Kidney epithelial cell (primary cell): ENCODE measurements at places on chromosomes 2 and 18. TPM values are rescaled to one million over a fixed set of nuclear protein-coding genes. Genes with fewer than 3 reads are reported as not detected.

The AKAIN1 gene
- not detected in 2 replicates for total RNA-seq

The CFC1 gene
- total RNA-seq, result not detected in 2 replicates

The RAB17 gene
- 10.7 and 12.1 TPM in 2 replicates for total RNA-seq

The AQP12B gene
- total RNA-seq, result not detected in 2 replicates

The KIAA2012 gene
- total RNA-seq, result not detected in 2 replicates

The CNGA3 gene
- 0.21 TPM in 1 of 2 replicates, not detected in the other for total RNA-seq

The KRTCAP3 gene
- 8.1 and 10.0 TPM in 2 replicates for total RNA-seq

The CSRNP3 gene
- total RNA-seq, result 1.6 and 3.6 TPM in 2 replicates

The RESP18 gene
- total RNA-seq, result not detected in 2 replicates

The CPO gene
- total RNA-seq, result not detected in 2 replicates

The AOX1 gene
- total RNA-seq, result 0.68 and 0.88 TPM in 2 replicates

The LAMA1 gene
- total RNA-seq, result 29.5 and 36.6 TPM in 2 replicates

The ACMSD gene
- total RNA-seq, result not detected in 2 replicates

The KCNK3 gene
- total RNA-seq, result 13.9 and 15.3 TPM in 2 replicates

The SOWAHC gene
- total RNA-seq, result 13.5 and 14.9 TPM in 2 replicates

The SGPP2 gene
- 27.0 and 29.1 TPM in 2 replicates for total RNA-seq

The SOX11 gene
- 75.6 and 81.7 TPM in 2 replicates for total RNA-seq

The LRRC30 gene
- not detected in 2 replicates for total RNA-seq

The RNF125 gene
- total RNA-seq, result 1.4 and 3.2 TPM in 2 replicates

The GALR1 gene
- not detected in 2 replicates for total RNA-seq

The OTOS gene
- total RNA-seq, result not detected in 2 replicates

The ERMN gene
- not detected in 2 replicates for total RNA-seq

The IL36RN gene
- 0.04 and 0.34 TPM in 2 replicates for total RNA-seq

The TM4SF20 gene
- total RNA-seq, result not detected in 2 replicates
